ENCODE measurements at places on chromosomes 4 and X. TPM values are rescaled to one million over a fixed set of nuclear protein-coding genes. Genes with fewer than 3 reads are reported as not detected.

ZNF157 gene
- 0.29 TPM for total RNA-seq

GAGE12H gene
- not detected for total RNA-seq

GRCh38 chr4:177285953-177286352 lies 23.7 kb upstream of the NEIL3 start:
- no peaks in the 10 kb centered on the region for H3K4me1 ChIP-seq
- no peak for DNase-seq
- H3K27me3 ChIP-seq: no peaks in the 10 kb centered on the region
- no peaks in the 10 kb centered on the region for H3K36me3 ChIP-seq

GRCh38 chr4:84032372-84032771 lies 466.7 kb downstream of the NKX6-1 start:
- H3K36me3 ChIP-seq: no peaks in the 10 kb centered on the region
- no peak overlapping the region for H3K4me3 ChIP-seq
- H3K27ac ChIP-seq: no peak overlapping the region
- H3K4me1 ChIP-seq: no peaks in the 10 kb centered on the region

- no peaks in the 10 kb centered on the region for H3K27me3 ChIP-seq
- DNase-seq: no peak
- no peaks in the 10 kb centered on the region for H3K4me1 ChIP-seq
- no peaks in the 10 kb centered on the region for H3K36me3 ChIP-seq
- H3K27ac ChIP-seq: no peak overlapping the region
These were observed 91.7 kb downstream of the GC start for GRCh38 chr4:71692198-71692597.

DNA sequence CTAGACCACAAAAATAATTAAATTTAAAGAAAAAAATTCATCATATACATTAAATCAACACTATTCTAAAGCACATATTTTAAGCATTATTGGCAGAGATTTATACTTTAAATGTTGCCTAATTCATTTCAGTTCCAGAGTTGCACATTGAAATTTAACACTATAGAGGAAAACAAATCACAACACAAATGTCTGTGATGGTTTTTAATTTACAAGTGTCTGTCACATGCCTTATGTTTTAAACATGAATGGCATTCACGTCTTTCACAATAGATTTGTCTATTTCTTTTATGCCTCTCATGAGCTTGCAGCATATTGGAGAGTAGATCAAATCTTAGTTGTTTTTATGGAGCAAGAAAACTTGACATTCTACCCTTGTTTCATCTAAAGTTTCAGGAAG lies 811.3 kb downstream of the NLGN4X start:
- no peaks in the 10 kb centered on the region for H3K36me3 ChIP-seq
- no peak for DNase-seq
- H3K4me3 ChIP-seq: no peak overlapping the region
- no peaks in the 10 kb centered on the region for H3K27me3 ChIP-seq

DNA sequence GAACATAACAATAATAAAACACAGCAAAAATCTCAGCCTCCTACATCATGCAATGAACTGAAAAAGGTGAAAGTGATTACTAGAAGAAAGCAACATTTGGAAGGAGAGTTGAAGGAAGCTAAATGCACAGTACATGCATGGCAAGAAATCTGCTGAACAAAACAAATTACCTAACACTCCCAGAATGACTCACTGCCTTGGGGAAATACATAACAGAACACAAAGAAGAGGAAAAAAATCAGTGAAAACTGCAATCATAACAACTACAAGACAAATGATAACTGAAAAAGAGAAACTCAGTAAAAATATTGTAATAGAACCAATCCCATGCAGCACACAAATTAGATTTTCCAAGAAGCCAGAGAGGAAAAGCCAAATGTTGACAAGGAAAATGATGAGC lies 1513.2 kb downstream of the ARAP2 start:
- DNase-seq: no peak
- H3K4me1 ChIP-seq: no peaks in the 10 kb centered on the region
- H3K4me3 ChIP-seq: no peak overlapping the region
- H3K36me3 ChIP-seq: no peaks in the 10 kb centered on the region
